HFFc6 (cell line): ENCODE measurements at places on chromosomes 2 and 18. TPM values are rescaled to one million over a fixed set of nuclear protein-coding genes. Genes with fewer than 3 reads are reported as not detected.

IHH gene
- total RNA-seq: not detected in 3 replicates

GRCh38 chr2:215368493-215368809, 56.6 kb downstream of the ATIC start:
- no peak for DNase-seq

DNA sequence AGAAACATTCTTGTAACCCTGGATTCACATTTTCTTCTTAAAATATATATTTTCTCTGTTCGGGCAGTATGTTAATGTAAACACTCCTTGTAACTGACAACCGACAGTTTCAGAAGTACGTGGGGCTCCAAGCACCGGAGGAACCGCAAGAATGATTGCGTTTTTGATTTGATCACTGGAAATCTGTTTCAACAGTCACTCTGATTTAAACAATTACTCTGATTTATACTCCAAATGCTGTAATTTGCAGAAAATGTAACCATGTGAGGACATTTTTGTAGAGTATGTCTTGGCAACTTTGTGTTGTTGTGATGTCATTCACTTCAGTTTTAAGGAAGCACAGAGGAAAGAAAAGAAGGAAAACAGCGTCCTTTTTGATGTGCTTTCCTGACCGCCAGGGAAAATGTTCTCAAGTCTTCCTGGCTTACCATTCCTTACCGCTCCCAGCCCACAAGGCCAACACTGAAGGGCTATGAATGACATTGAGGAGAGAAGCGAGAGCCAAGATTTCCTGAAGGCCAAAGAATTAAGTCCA, 77.7 kb downstream of the APOB start:
- DNase-seq: no peak

GRCh38 chr18:26700201-26700600, 151.8 kb upstream of the KCTD1 start:
- no peak for DNase-seq

DNA sequence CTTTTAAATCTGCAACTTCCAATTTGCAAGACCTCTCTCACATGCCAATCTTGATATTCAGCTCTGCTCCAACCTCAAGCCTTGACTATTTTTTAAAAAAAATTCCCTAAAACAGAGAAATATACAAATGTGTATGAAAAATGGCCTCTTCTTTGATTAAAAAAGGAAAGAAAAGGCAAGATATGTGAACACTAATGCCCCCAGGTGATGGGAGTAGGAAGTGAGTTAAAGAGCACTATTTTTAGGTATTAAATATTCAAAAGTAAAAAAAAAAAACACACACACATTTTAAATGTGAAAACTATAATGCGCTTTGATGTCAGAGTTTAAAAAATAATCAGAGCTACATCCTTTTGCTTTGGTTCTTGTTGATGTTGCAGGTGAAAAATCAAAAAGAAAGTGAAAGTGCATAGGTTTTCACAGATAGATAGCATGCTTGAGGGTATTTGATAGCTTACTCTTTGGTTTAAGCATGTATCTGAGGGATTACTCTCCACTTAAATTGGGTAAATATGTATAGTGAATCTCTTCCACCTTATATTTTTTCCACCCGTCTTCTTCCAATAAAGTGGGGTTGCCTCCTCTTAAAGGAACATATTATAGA, 406.0 kb upstream of the POU3F3 start:
- no peak for DNase-seq

COL6A3 gene
- total RNA-seq: 435 to 750 TPM (median 579 TPM) in 3 replicates

RNASEH1 gene
- total RNA-seq: 36.0 to 40.9 TPM (median 38.7 TPM) in 3 replicates

DNA sequence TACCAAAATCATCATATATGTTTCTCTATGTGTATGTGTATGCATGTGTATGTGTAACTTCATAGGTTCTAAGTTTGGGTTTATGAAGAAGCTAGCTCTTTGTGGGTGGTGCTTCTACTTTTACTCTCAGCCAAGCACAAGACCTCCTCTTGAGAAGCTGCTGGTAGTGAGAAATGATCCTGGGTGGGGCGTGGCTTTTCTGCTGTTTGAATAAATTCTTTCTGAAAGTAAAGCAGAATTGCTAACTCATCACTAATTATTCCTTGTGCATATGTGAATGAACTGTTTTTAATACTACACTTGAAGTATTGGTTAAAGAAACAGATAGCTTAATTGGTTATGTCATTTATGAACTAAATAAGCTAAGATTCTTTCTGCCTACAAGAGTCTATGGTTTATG, 7.6 kb upstream of the GAREM1 start:
- DNase-seq: no peak

- DNase-seq: no peak
These were observed 163.6 kb downstream of the AGPS start for GRCh38 chr2:177556153-177556552.

- DNase-seq: peak; percentile 47
These were observed 57.0 kb upstream of the SCN1A start for GRCh38 chr2:166184789-166185188.

DNA sequence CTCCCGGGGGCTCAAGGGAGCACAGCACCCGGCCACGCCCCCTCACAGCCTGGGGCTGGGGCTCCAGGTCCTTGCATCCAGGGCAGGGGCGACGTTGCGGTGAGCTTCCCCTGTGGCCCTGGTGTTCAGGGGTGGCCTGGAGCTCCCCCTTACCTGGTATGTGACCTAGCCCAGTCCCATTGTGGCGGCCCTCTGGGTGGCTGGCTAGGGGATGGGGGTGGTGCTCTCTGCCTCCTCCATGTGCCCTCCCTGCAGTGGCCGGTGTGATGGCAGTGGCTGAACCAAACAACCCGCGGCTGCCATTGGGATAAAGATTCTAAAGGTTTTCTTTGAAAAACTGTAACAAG, 288.3 kb downstream of the RDH14 start:
- no peak for DNase-seq

- DNase-seq: no peak
These were observed at the start of gene NEU4 for GRCh38 chr2:241808721-241809382. NEU4 (plus strand) TSS chr2:241809193; CDS start chr2:241814485, 5,292 bp downstream.

GRCh38 chr2:196097864-196098660, 29.4 kb upstream of the DNAH7 start:
- DNase-seq: no peak

DNA sequence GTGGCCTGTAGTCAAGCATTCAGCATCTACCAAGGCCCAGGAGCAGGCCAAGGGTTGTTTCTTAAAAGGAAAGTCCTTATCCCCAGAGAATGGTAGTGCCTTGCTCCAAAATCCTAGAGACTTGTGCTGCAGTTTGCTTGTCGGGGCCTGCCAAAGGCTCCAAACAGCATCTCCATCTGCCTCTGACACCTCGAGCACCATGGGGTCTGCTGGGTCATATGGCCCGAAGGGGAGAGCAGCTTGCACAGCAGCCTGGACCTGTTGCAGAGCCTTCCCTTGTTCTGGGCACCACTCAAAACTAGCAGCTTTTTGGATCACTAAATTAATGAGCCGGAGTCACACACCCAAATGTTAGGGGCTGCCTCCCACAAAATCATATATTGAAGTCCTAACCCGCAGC, 35.7 kb downstream of the GNAL start:
- DNase-seq: no peak

GRCh38 chr18:36419188-36419899, 121.8 kb downstream of the FHOD3 start:
- no peak for DNase-seq

MAP3K19 gene
- not detected in 3 replicates for total RNA-seq

DNA sequence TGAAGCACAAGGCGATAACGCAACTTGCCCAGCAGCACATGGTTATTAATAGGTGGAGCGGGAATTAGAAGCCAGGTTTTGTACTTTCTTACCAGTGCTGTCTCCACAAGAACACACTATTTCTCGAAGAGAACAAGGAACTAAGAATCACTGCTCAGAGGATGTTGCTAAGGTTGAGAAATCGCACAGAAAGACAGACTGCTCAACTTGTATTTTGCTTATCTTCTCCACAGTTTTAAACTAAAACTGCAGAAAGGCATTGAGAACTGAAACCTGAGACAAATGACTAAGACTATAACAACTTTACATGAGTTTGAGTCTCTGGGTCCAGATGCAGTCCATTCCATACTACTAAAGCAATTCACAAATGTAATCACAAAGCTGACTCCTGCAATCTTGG, 6.2 kb downstream of the PRKD3 start:
- peak; percentile 46 for DNase-seq

CFC1 gene
- not detected in 3 replicates for total RNA-seq

ZSWIM2 gene
- 0.09 to 0.19 TPM in 2 of 3 replicates, not detected in the other for total RNA-seq

DNA sequence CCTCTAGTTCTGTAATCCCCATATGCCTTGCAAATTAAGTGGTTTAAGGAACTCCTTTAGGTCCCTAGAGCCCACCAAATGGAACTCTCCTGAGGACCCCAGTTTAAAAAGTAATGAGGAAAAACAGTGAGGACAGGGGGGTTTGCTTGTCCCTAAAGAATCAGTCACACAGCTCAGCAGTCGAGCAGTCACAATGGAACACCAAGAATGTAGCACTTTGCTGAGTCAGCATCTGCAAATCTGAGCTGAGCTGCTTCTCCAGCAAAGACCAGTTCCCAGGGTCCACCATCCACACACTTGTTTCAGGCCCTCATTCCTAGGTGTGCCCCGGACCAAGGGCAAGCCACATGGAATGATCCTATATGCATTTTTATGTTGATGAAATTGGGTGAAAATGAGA, 46.2 kb upstream of the NEDD4L start:
- DNase-seq: no peak

HOXD12 gene
- total RNA-seq: 0.20 TPM in 1 of 2 replicates, not detected in the other

- DNase-seq: no peak
These were observed 61.5 kb downstream of the STPG4 start for GRCh38 chr2:47093626-47094025.

MOGAT1 gene
- not detected in 3 replicates for total RNA-seq

DNA sequence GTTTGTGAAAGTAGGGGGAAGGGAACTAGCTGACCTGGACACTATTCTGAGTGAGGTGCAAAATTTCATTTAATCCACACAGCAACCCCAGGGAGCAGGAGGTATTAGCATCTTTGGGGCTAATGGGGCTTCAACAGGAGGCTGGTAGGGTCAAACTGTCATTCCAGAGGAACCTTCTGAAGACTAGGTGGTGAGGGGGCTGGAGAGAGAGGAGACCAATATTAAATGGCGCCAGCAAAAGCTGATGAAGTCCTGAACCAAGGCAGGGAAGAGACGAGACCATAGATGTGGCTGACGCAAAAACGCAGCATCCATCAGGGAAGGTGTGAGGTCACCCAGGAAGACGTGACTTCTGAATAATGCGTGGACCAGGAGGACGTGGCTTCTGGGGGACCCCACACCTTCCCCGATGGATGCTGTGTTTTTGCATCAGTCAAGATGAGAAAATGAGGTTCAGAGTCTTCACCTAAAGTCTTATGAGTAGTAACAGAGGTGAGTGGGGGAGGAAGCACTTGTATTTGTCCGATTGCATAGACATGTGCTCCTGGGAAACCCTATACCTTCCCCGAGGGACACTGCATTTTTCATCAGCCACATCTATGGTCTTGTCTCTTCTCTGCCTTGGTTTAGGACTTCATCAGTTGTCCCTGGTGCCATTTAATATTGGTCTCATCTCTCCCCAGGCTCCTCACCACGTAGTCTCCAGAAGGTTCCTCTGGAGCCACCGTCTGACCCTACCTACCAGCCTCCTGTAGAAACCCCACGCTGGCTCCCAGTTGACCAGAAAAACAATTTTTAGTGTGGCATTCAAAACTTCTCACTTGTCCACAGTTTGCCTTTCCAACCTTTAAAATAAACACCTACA, 188.6 kb downstream of the MYCN start:
- DNase-seq: no peak

SP140L gene
- 17.1 to 23.9 TPM (median 20.6 TPM) in 3 replicates for total RNA-seq

ZNF385B gene
- 0.32 to 0.66 TPM in 2 of 3 replicates, not detected in the other for total RNA-seq

DNA sequence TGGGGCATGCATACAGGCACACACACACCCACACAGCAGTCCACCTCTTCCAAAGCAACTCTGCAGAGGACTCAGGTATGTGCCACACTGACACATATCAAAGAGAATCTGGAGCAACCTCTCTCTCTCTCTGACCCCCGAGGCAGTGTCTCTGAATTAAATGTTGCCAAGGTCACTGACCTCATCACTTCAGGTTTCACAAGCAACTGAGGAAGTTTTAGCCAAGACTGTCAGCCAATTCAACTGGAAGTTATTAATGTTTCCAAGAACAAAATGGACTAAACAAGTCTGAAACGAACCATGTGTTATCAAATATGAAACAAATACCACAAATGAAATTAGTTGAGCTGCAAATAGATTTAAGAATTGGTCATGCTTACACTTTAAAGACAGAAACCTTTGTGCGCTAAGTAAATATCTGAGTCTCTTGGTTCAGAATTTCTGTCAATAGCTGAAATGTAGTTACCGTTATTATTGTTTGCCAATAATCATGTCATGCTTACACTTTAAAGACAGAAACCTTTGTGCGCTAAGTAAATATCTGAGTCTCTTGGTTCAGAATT, 86.1 kb downstream of the SLC25A12 start:
- DNase-seq: no peak

SUMO1 gene
- total RNA-seq: 131 to 153 TPM (median 143 TPM) in 3 replicates

FIGN gene
- 1.6 to 3.4 TPM (median 2.8 TPM) in 3 replicates for total RNA-seq

DNA sequence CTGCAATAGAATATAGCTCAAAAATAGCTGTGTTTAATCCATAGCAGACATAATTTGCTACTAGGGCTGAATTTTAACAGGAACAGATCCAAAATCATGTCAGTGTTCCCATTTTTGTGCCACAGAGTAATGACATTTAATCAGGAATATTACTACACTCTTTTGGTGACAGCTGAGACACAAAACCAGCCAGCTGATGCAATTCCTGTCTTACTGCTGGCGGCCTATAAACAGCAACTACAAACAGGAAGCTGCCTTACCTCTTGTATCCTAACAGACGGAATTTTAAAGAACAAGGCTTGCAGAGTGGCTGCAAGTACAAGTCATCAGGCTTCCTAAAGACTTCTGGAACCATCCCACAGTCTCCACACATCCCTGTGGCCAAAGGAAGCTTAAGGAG, 218.1 kb downstream of the ZNF521 start:
- no peak for DNase-seq

- DNase-seq: no peak
These were observed 910 bp downstream of the PRSS56 start for GRCh38 chr2:232521098-232521497.

- no peak for DNase-seq
These were observed 140.5 kb downstream of the ZNF236 start for GRCh38 chr18:76962851-76963250.
